GM12892 (cell line): ENCODE measurements at places on chromosomes 7 and 10.

DNA sequence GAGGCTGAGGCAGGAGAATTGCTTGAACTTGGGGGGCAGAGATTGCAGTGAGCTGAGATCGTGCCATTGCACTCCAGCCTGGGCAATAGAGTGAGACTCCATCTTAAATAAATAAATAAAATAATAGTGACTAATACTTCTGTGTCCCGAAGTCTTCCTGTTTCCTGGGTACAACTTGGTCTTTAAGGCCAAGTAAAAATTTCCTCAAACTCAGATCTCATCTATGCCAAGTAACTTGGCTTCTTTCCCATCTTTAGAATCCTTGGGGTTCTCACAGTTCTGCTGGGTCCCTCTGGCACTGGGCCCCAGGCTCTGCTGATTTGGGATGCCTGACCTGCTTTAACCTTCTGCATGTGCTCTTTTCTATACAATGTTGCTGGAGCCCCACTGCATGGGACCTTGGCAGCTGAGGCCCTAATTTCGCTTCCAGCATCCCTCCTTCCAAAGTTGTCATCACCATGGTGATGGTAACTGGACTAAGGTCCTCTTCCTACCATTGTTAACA, 22.7 kb upstream of the AKR1B10 start:
- no peak for DNase-seq

DNA sequence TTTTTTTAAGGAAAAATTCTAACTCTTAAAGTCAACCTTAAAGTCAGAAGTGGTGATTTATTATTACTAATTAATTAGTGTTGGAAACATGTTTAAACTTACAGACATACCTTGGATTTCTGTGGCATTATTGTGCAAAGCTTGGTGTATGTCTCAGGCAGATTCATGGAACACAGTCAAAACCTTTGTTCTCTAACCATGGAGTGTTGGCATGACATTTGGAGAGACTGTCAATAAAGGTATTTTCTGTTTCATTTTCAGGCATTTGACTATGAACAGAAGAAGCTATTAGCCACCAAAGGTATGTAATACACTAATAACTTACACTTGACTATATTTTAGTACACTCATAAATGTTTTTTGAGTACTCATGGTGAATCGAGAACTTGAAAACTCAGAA, 293.7 kb downstream of the BICC1 start:
- DNase-seq: no peak

GRCh38 chr7:150403376-150404171, 24.4 kb downstream of the ZNF775 start:
- no peak for DNase-seq

DNA sequence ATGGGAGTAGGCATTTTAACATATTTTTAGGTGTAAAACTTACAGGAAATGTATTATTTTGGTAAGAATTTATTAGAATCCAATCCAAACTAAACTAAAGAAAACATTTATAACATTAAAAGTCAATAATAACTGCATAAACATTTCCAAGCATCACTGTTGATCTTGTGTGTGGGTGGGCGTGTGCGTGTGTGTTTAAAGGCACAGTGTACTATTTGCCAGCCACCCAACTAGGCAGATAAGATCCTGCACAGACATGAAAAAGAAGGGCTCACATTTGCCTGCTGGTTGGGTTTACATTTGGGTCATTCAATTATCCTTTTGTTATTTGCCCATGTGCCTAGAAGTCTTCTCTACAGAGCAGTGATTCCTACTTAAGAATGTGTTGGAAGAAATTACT, 31.0 kb upstream of the WNT16 start:
- DNase-seq: no peak

- no peak for DNase-seq
Observed at GRCh38 chr7:100878013-100878412, 3.1 kb downstream of the SRRT start.

DNA sequence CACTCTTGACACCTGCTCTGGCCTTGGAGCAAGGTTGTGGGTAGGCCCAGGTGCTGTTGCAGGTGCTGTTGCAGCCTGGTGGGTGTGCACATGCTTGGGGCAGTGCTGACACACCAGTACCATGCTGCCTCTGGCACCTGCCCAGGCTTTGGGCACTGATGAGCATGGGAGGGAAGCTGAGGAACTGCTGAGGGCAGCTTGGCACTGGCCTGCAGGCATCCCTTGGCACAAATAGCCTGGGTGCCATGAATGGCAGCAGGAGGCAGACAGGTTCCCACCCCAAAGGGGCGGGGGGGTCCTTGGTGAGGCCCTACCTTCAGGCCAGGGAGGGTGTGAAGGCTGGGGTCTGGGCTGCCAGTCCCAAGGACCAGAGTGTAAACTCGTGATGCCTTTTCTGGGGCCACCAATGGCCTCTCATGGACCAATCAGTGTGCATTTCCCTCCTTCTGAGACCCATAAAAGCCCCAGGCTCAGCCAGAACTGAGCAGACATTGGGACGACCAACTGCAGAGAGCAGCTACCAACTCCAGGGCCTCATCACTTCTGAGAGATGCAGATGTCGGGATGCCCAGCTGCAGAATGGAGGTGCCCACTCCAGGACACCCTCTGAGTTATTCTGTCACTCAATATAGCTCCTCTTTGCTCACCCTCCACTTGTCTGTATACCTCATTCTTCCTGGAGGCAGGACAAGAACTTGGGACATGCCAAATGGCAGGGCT, 547.4 kb downstream of the ZWINT start:
- no peak for DNase-seq

DNA sequence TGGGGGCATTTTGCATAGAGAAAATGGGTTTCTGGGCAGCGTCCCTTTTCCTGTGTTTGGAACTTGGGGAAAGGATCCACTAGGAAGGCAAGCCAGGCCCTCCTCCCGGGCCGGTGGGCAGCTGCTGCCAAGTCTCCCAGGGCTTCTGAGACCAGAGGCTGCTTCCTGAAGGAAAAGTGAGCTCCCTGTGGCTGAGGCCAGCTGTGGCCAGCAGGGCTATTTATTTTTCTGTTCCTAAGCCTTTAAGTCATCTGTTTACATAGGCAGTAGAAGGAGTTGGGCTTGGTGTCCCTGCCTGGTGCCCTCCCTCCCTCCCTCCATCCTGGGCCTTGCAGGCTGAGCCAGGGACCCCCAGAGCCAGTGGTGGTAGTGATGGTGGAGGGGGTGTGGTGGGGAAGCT, 70.5 kb upstream of the COL13A1 start:
- no peak for DNase-seq

DNA sequence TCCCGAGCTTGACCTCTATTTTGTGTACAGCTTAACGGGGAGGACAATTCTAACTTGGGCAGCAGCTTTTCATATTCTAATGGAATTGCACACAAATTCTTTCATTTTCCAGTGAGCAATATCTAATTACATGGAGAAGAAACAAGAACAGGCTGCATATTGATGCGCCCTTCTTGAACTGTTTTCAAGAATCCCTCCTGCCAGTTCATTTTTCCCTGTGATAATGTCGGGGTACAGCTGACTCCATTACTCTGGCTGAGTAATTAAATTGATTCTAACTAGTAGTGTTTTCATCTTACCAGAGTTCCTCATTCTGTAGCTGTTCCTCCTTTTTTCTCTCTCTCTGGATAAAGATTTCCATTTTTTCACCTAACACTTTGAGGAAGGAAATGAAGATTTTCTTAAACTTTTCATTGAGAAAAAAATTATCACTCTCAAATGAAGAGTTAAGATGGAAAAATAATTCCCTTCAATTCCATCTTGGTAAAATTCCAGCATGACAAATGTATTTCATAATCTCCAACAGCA, 190.9 kb downstream of the FANK1 start:
- DNase-seq: no peak

- no peak for DNase-seq
Observed at GRCh38 chr7:21462081-21462480, 34.2 kb downstream of the SP4 start.

- no peak for DNase-seq
Observed at GRCh38 chr7:130897515-130898419, 163.8 kb upstream of the KLF14 start.

GRCh38 chr7:13980474-13980873, 9.0 kb downstream of the ETV1 start:
- no peak for DNase-seq

GRCh38 chr10:59106441-59106840, 70.0 kb upstream of the PHYHIPL start:
- no peak for DNase-seq

DNA sequence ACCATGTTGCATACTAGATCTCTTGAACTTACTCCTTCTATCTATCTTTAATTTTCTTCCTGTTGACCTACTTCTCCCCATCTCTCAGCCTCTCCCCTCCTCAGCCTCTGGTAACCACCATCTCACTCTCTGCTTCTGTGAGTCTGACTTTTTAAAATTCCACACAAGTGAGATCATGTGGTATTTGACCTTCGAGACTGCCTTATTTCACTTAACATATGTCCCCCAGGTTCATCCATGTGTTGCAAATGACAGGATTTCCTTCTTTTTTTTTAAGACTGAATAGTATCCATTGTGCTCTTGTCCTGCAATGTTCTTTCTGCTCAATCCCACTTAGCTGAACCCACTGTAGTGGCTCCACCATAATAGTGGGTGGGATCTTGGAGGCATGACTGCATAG, 51.4 kb upstream of the DNAJC1 start:
- no peak for DNase-seq

DNA sequence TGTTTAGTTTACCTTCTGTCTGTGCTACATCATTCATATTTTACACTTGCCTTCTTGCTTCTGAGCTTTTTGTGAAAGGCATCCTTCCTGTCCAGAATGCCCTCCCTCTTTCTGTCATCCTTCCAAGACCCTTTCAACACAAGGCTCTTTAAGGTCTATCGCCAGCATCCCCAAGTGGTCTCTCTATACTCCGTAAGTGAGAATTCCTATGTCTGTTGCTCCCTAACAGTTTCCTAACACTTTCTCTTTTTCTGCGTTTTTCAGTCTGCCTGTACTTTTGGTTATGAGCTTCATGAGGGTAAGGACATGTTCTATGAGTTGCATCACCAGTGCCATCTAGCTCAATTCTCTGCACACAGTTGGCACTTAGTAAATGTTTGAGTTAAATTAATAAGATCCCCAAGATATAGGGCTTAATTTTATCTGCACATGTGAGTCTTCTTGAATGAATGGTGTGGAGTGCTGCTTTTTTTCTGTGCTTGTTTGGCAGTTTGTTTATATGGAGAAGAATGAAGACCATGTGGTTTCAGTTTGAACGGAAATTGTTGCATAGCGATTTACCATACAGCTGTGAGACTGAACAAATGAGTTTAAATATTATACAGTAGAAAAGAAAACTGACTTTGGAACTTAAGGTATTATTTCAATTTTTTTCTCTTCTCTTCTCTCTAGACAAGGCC, 29.4 kb downstream of the RABGEF1 start:
- no peak for DNase-seq

- no peak for DNase-seq
Observed at GRCh38 chr10:7485244-7485556, 74.4 kb upstream of the SFMBT2 start.

DNA sequence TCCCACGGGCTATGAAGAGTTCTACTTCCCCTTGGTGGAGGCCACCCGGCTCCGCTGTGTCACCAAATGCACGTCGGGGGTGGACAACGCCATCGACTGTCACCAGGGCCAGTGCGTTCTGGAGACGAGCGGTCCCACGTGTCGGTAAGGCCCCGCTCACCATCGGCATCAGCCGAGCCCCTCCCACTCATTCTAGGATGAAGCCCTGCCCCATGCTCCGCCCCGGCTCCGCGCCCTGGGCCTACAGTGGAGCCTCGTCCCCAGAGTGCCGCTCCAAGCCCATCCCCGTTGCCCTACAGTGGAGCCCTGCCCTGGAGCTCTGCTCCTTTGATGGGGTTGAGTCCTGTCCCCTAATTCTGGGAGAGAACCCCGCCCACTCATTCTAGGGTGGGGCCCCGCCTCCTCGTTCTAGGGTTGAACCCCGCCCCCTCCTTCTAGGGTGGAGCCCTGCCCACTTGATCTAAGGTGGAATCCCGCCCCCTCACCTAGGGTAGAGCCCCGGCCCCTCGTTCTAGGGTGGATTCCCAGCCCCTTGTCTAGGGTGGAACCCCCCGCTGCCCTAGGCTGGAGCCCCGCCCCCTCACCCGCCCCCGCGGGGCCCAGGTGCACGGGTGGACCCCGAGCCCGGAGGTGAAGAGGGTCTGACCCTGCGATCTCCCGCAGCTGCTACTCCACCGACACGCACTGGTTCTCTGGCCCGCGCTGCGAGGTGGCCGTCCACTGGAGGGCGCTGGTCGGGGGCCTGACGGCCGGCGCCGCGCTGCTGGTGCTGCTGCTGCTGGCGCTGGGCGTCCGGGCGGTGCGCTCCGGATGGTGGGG, 3.4 kb upstream of the MUC12 start:
- DNase-seq: peak; percentile 94

- peak; percentile 43 for DNase-seq
Observed at GRCh38 chr10:15209827-15210509, 41.5 kb upstream of the NMT2 start.

- no peak for DNase-seq
Observed at GRCh38 chr10:10515479-10516204, 502.0 kb upstream of the CELF2 start.

- no peak for DNase-seq
Observed at GRCh38 chr10:72588266-72588665, 37.6 kb downstream of the MICU1 start.
